ENCODE measurements at places on chromosomes 13 and 19. TPM values are rescaled to one million over a fixed set of nuclear protein-coding genes. Genes with fewer than 3 reads are reported as not detected.
A peak's percentile ranks its signal among the peaks of the same experiment; 100 is the strongest.

The MCEMP1 gene
- 0.58 TPM for polyA plus RNA-seq

The PGLYRP2 gene
- polyA plus RNA-seq: not detected

The KRTDAP gene
- not detected for polyA plus RNA-seq

The ZNF578 gene
- 6.4 TPM for polyA plus RNA-seq

The RYR1 gene
- 0.03 TPM for polyA plus RNA-seq

The SELENOV gene
- not detected for polyA plus RNA-seq

GRCh38 chr13:48888613-48889012 lies 87.1 kb upstream of the FNDC3A start:
- H3K36me3 ChIP-seq: no peaks in the 10 kb centered on the region
- peaks cover 4% of the 10 kb centered on the region for H3K27me3 ChIP-seq
- no peak overlapping the region for H3K27ac ChIP-seq
- H3K4me1 ChIP-seq: no peaks in the 10 kb centered on the region

- no peaks in the 10 kb centered on the region for H3K4me1 ChIP-seq
- H3K4me3 ChIP-seq: no peak overlapping the region
- H3K27me3 ChIP-seq: no peaks in the 10 kb centered on the region
- no peak overlapping the region for H3K27ac ChIP-seq
- DNase-seq: no peak
- H3K36me3 ChIP-seq: no peaks in the 10 kb centered on the region
These were observed 86.2 kb upstream of the FRY start for GRCh38 chr13:31945202-31945961.

DNA sequence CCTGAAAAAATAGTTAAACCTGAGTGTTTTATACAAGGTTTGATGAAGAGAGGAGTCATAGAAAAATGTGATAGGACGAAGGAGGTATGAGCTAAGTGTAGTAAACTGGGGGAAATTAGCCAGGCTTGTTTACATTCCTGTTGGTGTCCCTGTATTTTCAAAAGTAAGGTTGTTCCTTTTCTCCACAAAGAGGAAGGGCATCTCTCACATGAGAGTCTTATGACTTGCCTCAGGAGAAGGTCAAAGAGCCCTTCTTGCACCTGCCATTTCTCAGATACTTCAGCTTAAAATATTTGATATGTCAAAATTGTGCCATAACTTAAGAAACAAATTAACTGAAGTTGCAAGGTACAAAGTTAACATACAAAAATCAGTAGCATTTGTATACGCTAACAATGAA lies 3.6 kb upstream of the N4BP2L2 start:
- H3K36me3 ChIP-seq: no peaks in the 10 kb centered on the region
- H3K4me3 ChIP-seq: no peak overlapping the region
- H3K27me3 ChIP-seq: no peaks in the 10 kb centered on the region
- no peak for DNase-seq
- H3K27ac ChIP-seq: no peak overlapping the region
- peaks cover 13% of the 10 kb centered on the region for H3K4me1 ChIP-seq

DNA sequence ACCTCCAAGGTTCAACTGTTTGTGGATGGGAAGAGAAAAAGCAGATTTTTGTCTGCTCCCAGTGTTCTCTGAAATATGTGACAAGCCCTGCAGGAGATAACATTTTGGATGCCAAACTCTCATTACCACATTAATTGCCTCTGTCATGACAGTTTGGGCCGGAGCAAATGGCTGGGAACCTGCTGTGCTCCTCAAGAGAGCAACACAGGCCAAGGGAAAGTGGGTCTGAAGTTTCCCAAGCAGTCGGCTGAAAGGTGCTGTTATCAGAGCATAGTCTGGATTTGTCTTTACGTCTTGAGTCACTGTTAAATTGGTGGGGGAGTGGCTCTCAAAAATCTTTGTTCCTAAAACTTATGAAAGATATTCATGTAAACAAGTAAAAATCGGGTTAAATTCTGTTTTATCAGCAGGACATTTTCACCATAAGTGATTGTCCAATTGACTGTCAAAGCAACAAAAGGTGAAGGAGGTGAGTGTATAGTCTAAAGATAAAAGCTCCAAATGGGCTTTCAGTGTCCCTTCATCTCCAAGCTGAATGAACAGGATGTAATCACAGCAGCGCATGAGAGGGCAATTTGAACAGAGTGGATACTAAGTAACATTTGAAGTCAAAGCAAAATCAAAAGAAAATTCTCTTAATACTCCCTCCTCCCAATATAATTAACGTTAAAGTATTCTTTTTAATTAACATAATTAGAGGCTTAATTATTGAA lies 844.8 kb downstream of the PCDH17 start:
- H3K27me3 ChIP-seq: no peaks in the 10 kb centered on the region
- H3K4me3 ChIP-seq: no peak overlapping the region
- H3K27ac ChIP-seq: no peak overlapping the region
- H3K36me3 ChIP-seq: no peaks in the 10 kb centered on the region
- H3K4me1 ChIP-seq: no peaks in the 10 kb centered on the region

DNA sequence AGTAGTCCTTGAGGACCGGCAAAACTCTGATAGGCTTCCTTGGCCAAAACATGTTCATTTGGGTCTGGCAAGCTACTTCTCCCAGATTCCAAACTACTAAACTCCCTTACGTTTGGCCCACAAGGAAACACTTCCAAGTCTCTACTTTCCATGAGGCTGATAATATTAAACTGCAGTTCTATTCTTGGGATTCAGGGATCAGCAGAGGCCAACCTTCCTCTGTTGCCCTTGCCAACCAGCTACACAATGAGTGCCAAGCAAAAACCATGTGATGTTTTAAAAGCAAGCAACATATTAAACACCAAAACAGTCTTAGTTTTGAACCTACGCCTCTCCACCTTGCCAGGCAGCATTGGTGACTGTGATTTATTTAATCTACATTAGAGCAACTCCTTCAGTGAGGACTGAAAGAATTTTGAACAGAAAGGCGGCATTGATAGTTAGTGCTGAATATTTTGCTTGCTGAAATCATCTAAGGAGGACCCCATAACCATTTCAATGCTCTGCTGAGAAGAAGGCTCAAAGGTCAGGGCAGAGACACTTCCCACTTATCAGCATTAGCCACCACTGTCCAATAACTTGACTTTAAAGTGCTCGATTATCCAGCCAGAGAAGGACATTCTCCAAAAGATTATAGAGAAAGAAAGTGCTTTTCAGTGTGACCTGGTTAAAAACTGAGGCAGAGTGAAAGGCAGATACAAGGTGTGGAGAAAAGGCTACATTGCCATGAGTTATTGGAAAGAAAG lies 287.1 kb downstream of the TBC1D4 start:
- peaks cover 23% of the 10 kb centered on the region for H3K27me3 ChIP-seq
- no peaks in the 10 kb centered on the region for H3K4me1 ChIP-seq
- H3K36me3 ChIP-seq: no peaks in the 10 kb centered on the region
- DNase-seq: no peak

DNA sequence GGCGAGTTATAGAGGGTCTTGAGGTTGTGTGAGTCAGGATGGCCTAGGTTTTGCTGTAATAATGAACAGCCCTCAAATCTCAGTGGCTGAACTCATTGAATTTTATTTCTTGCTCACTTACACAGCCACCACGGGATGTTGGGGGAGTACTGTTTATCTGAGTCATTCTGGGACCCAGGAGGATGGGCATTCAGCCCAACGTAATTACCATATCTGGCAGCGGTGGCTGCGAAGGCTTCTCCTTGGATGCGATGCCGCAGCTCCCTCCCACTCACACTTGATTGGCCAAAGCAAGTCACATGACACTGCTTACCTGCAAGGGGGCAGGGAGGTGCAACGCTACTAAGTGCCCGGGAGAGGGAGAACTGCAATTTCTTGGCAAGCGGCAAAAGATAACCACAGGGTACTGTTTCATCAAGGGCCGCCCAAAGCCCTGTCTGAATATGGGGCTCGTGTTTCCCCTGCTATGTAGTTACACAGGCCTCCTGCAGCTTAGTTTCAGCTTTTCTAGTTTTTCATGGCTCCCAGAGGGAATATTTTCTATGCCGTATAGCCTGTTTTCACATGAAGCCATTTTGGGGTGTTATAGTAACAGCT lies 19.9 kb downstream of the ZSWIM9 start:
- peaks cover 14% of the 10 kb centered on the region for H3K4me1 ChIP-seq
- DNase-seq: peak; percentile 16
- no peaks in the 10 kb centered on the region for H3K36me3 ChIP-seq
- H3K27me3 ChIP-seq: no peaks in the 10 kb centered on the region

- DNase-seq: no peak
- no peaks in the 10 kb centered on the region for H3K4me1 ChIP-seq
- no peak overlapping the region for H3K4me3 ChIP-seq
- no peaks in the 10 kb centered on the region for H3K36me3 ChIP-seq
- H3K27ac ChIP-seq: no peak overlapping the region
These were observed 28.7 kb upstream of the KCTD15 start for GRCh38 chr19:33767898-33768413.

- H3K36me3 ChIP-seq: no peaks in the 10 kb centered on the region
- H3K27ac ChIP-seq: peak overlapping the region; percentile 99
- H3K4me3 ChIP-seq: peak overlapping the region; percentile 98
- H3K4me1 ChIP-seq: peaks cover 16% of the 10 kb centered on the region
- peak; percentile 97 for DNase-seq
- no peaks in the 10 kb centered on the region for H3K27me3 ChIP-seq
These were observed 45.4 kb downstream of the SMIM24 start for GRCh38 chr19:3434630-3435553.

GRCh38 chr13:46181840-46182490 lies at the start of gene LCP1:
Gene LCP1, minus strand, starts transcription at chr13:46182177. Its CDS starts 22,515 bp downstream, at chr13:46159662.
- H3K27ac ChIP-seq: peak within 1 kb of the TSS; percentile 79
- DNase-seq: peak; percentile 94
- H3K4me3 ChIP-seq: peak within 1 kb of the TSS; percentile 98
- H3K27me3 ChIP-seq: no peaks in the 10 kb centered on the region
- peaks cover 11% of the 10 kb centered on the region for H3K36me3 ChIP-seq

GRCh38 chr13:110902370-110902769 lies 12.5 kb downstream of the ANKRD10 start:
- no peaks in the 10 kb centered on the region for H3K36me3 ChIP-seq
- no peak overlapping the region for H3K4me3 ChIP-seq
- no peak overlapping the region for H3K27ac ChIP-seq
- H3K27me3 ChIP-seq: no peaks in the 10 kb centered on the region

DNA sequence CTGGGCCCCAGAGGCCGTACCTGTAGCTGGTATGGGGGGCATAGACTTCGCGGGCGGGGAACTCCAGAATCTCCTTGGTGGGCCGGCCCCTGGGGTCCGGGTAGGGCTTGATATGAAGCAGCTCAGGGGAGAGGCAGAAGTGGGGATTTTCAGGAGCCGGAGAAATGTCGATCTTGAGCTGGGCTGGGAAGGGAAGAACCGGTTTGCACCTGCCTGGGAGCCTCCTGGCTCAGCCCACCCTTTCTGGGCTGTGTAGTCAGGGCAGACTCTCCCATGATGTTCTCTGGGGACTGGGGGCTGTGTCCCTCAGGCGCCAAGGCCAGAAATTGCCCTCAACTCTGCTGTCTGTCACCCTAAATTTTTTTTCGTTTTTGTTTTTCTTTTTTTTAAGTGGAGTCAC lies 2.6 kb downstream of the ANGPTL8 start:
- no peak overlapping the region for H3K27ac ChIP-seq
- H3K36me3 ChIP-seq: no peaks in the 10 kb centered on the region
- DNase-seq: no peak
- peaks cover 7% of the 10 kb centered on the region for H3K4me1 ChIP-seq

- no peaks in the 10 kb centered on the region for H3K4me1 ChIP-seq
- H3K4me3 ChIP-seq: no peak overlapping the region
- H3K27me3 ChIP-seq: no peaks in the 10 kb centered on the region
- H3K27ac ChIP-seq: no peak overlapping the region
These were observed 576.5 kb upstream of the ARGLU1 start for GRCh38 chr13:107144432-107144831.

GRCh38 chr19:16860118-16860517 lies 28.7 kb upstream of the F2RL3 start:
- no peak for DNase-seq
- no peak overlapping the region for H3K4me3 ChIP-seq
- peaks cover 11% of the 10 kb centered on the region for H3K4me1 ChIP-seq
- H3K27ac ChIP-seq: no peak overlapping the region
- no peaks in the 10 kb centered on the region for H3K27me3 ChIP-seq

GRCh38 chr13:95360052-95360451 lies 58.8 kb upstream of the ABCC4 start:
- peaks cover 11% of the 10 kb centered on the region for H3K27me3 ChIP-seq
- H3K36me3 ChIP-seq: no peaks in the 10 kb centered on the region
- no peak overlapping the region for H3K4me3 ChIP-seq
- no peaks in the 10 kb centered on the region for H3K4me1 ChIP-seq
- H3K27ac ChIP-seq: no peak overlapping the region

DNA sequence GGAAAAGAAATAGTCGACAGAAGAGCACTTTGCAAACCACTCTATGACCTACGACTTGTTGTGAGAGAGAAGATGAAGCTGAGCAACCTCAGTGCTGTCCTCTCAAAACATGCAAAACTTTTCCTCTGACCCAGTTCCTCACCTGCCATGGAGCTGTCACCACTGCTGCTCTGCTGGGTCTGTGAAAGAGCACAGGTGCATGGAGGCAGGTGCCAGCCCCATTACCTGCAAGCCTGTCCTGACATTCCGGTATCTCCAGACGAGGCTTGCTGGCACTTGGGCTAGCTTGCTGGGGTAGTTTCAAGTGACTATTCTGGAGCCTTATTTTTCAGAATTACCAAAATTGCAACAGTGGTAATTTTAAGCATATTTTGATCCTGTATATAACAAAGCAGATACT lies 49.5 kb upstream of the RFXAP start:
- H3K27ac ChIP-seq: no peak overlapping the region
- H3K27me3 ChIP-seq: peaks cover 43% of the 10 kb centered on the region
- no peak overlapping the region for H3K4me3 ChIP-seq
- no peaks in the 10 kb centered on the region for H3K4me1 ChIP-seq
- H3K36me3 ChIP-seq: peaks cover 5% of the 10 kb centered on the region

GRCh38 chr19:3360421-3361383 lies 5.7 kb upstream of the NFIC start:
- peak; percentile 80 for DNase-seq
- peak overlapping the region; percentile 94 for H3K27ac ChIP-seq
- peaks cover 44% of the 10 kb centered on the region for H3K4me1 ChIP-seq
- H3K36me3 ChIP-seq: no peaks in the 10 kb centered on the region

- H3K27ac ChIP-seq: no peak overlapping the region
- peak overlapping the region; percentile 84 for H3K4me3 ChIP-seq
- H3K4me1 ChIP-seq: peaks cover 27% of the 10 kb centered on the region
- peaks cover 52% of the 10 kb centered on the region for H3K27me3 ChIP-seq
These were observed 145.1 kb upstream of the ZNF536 start for GRCh38 chr19:30227012-30227621.

GRCh38 chr13:40352380-40352778 lies 314.1 kb downstream of the FOXO1 start:
- peaks cover 11% of the 10 kb centered on the region for H3K4me1 ChIP-seq
- no peak overlapping the region for H3K27ac ChIP-seq
- H3K4me3 ChIP-seq: no peak overlapping the region
- no peak for DNase-seq
- no peaks in the 10 kb centered on the region for H3K36me3 ChIP-seq
- peaks cover 7% of the 10 kb centered on the region for H3K27me3 ChIP-seq

Data from naive B cell (primary cell).